ENCODE measurements at places on chromosomes 4 and X. TPM values are rescaled to one million over a fixed set of nuclear protein-coding genes. Genes with fewer than 3 reads are reported as not detected.

DNA sequence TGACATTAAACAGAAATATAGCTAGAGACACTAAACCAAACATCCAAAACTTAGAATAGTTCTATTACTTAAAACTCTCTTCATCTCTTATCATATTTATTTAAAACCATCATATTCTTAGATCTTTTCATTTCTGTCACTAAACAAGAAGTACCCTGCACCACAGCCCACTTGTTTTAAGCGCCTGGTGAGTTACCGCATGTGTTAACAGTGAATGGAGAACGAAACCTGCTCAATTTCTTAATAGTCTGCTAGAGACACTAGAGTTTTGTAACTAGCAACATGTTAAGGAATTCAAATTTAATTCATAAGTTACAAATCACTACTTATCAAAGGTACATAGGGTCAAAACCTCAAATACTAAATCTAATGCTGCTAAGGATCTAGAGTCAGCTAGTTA, 111.5 kb downstream of the FBXW7 start:
- no peak for DNase-seq

- no peak for DNase-seq
Observed at GRCh38 chrX:46165411-46165810, 379.8 kb downstream of the ZNF674 start.

Gene CFP
- total RNA-seq = 0.60 TPM

DNA sequence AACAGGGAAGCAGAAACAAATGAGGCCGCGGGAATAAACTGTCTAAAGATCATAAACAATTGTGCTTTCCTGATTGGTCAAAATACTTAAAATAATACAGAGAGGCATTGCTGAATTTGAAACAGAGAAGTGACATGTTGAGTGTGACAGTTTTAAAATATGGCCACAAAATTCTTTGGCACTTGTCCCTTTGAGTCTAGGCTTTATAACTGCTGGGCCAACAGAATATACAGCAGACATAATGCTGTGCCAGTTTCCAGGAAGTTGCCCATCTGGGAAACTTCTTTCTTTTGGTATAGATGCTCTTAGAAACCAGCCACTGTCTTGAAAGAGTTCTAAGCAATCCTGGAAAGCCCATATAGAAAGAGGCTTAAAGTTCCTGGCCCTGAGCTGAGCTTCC, 668.4 kb downstream of the CENPC start:
- DNase-seq = no peak

DNA sequence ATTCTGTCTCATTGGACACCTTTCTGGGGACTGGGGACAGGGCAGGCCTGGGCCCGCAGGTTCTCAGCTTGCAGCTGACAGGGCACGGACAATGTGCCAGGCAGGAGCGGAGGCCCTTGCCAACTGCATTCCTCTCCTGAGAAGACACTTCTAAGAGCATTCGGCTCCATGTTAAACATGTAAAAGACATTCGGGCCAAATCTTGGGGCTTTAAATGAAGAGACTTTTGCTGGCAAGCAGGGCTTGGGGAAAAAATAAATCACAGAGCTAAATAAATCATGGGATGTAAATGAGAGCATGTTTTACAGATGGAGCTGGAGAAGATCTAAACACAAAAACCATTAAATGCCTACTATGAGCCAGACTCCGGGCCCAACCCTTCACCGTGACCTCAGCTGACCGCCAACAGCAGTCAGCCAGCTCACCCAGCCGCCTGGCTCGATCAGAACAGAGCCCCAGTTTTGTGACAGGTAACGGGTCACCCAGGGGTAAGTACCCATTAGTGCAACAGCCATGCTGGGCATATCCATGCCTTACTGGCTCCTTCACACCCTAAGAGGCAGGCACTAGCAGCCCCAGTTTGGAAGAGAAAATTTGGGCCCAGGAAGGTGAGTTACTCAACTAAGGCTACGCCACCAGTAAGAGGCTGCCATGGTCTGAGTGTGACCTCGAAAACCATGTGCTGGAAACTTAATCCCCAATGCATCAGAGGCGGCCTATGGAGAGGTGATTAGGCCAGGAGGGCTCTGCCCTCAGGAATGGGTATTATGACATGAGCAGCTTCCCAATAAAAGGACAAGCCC, 14.7 kb downstream of the WDR1 start:
- no peak for DNase-seq

- no peak for DNase-seq
Observed at GRCh38 chr4:115274545-115274944, 161.1 kb upstream of the NDST4 start.

- DNase-seq = no peak
Observed at GRCh38 chrX:7091923-7092322, 55.6 kb upstream of the STS start.

GRCh38 chrX:44795945-44796450, 47.8 kb upstream of the DUSP21 start:
- DNase-seq = no peak

Gene CENPVL2
- not detected for total RNA-seq

Gene TMEM156
- total RNA-seq = 0.32 TPM

All from chondrocyte (in vitro differentiated cells).